ENCODE measurements at places on chromosomes 3 and 15.
A peak's percentile ranks its signal among the peaks of the same experiment; 100 is the strongest.

- DNase-seq = no peak
Observed at GRCh38 chr3:173340626-173341025, 56.9 kb upstream of the NLGN1 start.

DNA sequence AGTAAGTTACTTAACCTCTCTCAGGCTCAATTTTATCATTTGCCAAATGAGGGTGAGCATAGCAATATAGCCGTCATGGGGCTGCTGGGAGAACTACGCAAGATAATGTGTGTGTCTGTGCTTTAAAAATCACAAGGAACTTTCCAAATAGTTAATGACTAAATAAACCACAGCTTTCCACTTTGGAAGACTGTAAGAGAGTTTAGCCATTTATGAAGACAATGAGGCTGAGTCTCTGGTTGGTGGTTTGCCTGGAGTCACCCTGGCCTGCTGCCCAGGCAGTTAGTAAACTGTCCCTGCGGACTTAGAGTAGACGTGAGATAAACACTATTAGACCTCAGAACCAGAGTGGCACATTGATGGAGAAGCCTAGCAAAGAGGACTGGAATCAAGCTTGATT lies 357.7 kb downstream of the CLSTN2 start:
- DNase-seq = peak; percentile 58

- no peak for DNase-seq
Observed at GRCh38 chr3:86938416-86939105, 52.4 kb downstream of the VGLL3 start.

GRCh38 chr15:100170291-100171210 lies 171.2 kb downstream of the ADAMTS17 start:
- no peak for DNase-seq

GRCh38 chr3:38990621-38991020 lies 61.1 kb downstream of the SCN11A start:
- no peak for DNase-seq

DNA sequence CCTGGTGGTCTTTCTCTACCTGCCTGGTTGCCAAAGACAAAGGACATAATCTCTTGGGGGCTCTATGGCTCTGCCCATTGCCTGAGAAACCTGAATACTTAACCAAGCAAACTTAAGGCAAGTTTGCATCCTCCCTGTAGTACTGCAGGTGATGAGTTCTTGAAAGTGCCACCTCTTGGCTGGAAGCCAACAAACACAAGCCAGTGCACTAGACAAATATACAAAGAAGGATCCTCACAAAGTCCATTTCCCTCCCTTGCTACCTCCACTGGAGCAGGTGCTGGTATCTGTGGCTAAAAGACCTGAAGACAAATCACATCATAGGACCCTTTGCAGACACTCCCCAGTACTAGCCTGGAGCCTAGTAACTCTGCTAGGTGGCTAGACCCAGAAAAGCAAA lies 772.3 kb downstream of the SI start:
- no peak for DNase-seq

DNA sequence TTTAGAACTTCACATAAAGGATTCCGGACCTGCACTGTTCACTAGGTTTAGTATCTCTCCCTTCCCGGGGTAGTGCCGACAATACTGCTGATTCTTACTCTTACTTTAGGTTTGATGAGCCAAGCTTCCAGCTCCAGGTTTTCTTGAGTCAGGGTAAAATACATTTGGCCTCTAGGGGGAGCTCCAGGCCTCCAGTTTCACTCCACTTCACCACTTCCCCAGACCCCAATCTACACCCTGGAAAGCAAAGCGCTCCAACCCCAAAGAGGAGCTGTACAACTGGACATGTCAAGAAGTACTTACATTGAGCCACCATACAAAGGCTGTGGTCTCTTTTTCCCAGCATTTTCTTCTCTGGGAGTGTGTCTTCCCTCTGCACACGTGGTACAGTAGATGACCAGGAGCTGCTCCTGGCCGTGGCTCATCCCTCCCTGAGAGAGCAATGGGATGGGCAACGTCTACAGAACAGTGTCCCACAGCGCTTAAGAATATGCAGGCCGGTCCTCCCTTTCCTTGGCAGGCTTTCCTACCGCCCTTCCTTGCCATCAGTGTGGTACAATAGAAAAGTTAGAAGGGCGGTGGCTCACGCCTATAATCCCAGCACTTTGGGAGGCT lies 93.9 kb upstream of the CCDC80 start:
- DNase-seq = no peak

DNA sequence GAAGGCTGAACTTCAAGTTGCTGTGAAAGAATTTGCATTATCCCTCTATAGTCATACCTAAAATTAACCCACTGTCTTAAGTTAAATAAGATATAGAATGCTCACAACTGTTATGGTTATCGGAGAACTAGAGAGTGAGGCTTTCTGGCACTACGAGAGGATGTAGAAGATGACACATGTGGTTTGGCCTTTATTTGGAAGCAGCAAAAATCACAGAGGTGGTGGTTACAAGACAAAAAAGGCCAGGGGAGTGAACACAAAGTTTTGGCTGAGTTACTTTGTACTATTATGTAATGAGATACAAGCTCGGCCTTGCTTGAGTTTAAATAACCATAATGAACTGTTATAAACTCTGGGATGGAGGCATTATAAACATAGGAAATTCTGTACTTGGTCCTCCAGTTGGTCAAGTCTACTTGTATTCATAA lies 78.3 kb upstream of the ICE2 start:
- DNase-seq = no peak

- DNase-seq = no peak
Observed at GRCh38 chr15:77311618-77312398, 108.1 kb downstream of the PEAK1 start.

GRCh38 chr15:90194655-90195054 lies 6.5 kb upstream of the SEMA4B start:
- no peak for DNase-seq

GRCh38 chr3:129610276-129610675 lies 3.8 kb upstream of the PLXND1 start:
- DNase-seq = no peak

GRCh38 chr15:75185271-75186029 lies 16.2 kb upstream of the C15orf39 start:
- DNase-seq = no peak

DNA sequence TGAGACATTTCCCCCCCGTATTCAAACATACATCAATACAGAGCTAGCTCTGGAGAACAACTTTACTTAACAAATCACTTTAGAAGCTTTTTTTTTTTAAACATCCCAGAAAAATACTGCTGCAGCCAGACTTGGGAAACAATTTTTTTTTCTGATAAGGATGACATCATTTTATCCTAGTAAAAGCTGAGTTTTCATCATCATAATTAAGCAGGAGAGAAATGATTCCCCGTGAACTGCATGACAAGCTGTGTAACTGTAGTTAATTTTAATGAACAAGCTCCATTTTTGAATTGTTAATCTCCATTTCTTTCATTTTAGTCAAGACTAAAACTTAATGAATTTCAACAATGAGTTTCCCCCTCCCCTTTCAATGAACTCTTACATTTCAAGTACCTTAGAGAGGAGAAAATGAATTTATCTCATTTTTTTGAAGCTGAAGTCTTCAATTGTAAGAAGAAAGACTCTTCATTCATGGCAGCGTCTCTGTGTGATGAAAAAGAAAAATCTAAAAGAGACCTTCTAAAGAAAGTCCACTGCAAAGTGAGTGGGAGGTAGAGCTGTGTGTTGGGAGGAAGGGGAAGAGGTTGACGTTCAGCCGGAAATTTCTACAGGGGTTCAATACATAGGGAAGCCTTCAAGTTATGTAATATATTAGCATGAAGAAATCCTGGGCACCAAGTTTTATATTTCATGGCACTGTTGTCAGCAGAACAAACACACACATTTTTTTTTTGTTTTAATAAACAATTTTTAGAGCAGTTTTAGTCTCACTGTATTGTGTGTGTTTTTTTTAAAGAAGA lies 31.7 kb downstream of the HES1 start:
- DNase-seq = no peak

GRCh38 chr15:28909958-28910500 lies 24.3 kb downstream of the APBA2 start:
- DNase-seq = no peak

- no peak for DNase-seq
Observed at GRCh38 chr15:28896951-28897350, 11.2 kb downstream of the APBA2 start.

DNA sequence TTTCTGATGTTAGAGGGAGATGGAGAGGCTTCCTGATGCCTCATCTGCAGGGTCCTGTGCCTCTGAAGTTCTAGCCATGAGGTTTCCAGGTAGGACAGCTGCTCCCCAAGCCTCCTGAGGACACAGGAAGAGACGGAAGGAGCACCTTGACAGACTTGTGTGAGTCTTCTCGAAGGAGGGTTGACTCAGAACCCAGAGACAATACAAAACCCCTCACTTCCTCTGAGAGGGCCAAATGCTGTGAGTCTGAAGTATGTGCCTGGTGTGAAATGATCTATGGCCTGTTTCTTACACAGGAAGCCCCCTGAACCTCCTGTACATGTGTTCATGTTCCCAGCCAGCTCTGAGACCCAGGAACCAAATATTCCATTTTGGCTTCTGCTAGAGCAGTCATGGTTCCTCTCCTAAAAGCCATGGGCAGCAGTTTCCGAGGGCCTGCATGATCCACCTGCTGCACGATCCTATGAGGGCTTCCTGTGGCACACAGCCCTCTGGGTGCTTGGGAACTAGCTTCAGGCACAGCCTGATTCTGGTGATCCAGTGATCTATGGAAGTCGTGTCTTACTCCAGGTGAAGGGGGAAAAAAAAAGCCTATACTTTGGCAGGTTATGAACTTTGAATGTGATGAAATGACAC lies 62.2 kb downstream of the AAGAB start:
- DNase-seq = no peak

DNA sequence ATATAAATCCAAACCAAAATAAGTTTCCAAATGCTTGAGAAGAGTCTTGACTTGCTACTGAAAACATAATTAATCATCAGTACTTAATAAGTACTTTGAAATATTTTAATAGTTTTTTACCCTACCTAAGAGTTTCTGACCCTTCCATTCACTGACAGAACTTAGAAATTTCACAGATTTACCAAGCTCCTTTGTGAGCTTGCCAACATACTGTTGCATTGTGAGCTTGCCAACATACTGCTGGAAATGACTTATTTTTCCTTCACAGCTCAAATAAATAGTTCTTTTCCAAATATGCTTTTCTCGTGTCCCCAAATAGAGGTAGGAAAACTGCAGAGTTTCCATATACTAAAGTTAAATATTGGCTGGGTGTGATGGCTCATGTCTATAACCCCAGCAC lies 9.6 kb upstream of the AADAC start:
- DNase-seq = no peak

- DNase-seq = no peak
Observed at GRCh38 chr3:90062016-90062415, 954.6 kb downstream of the EPHA3 start.

GRCh38 chr15:83709241-83709640 lies 55.3 kb downstream of the ADAMTSL3 start:
- DNase-seq = no peak

DNA sequence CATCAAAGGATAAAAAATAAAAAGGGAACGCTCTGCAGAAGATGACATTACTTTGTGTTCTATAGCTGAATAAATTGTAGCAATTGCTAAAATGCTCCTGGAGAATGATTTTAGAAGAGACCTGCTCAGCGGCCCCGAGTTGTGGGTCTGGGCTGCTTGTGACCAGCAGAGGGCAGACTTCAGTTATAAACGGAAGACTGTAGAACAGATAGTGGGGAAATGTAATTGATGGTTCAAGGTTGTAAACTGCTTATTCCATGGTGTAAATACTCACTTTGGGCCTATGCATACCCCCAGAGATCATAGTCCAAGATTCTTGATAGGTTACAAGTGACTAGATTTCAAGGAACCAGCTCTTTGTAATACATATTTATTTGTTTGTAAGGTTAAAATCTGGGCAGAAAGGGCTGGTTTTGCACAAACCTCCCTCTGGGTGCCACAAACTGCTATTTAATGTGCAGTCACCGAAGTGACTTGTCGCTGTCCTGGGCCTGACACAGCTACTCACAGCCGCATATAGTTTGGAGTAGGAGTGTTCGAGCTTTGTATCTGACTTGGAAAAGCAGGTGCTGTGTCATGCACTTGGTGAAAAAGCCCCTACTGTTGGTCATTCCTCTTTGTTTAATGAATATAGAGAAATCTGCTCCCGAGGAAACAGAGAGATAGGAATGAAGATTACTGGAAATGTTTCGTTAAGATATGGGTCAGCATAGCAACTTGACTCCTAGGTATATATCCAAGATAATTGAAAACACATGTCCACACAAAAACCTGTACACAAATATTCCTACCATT lies 34.7 kb upstream of the NDUFB4 start:
- peak; percentile 66 for DNase-seq

DNA sequence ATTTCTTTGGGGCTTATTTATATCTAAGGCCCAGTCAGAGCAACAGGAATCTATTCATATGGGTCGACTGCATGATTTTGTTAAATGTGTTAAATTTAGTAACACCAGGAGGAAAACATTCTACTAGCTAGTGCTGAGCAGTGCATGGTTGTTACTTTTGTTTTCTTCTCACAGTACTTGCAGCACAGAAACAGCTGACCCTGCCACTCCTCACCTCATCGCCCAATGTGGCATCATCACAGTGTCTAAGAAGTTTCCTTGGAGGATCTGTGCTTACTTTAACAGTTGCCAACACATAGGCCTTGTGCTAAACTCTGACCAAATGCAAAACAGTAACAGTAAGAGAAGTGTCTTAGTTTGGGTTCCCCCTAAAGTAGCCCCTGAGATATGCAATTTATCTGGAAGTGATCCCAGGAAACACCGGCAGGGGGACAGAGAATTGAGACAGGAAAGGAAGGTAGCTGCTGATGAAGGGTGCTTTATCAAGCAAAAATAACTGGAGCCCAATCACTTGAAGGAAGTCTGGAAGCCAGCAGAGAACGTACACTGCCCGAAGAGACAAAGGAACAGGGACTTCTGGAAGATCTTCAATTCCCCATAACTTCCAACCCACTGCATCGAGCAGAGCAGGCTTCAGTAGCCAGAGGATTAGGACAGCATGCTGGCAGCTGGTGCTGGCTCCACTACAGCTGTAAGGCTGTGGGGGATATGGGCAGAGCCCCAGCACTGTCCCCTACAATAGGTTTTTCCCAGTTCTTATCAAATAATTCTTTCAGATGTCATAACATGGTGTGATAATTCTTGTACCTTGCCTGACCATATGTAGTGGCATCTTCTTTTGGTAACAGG lies 36.0 kb upstream of the ULK4 start:
- no peak for DNase-seq

DNA sequence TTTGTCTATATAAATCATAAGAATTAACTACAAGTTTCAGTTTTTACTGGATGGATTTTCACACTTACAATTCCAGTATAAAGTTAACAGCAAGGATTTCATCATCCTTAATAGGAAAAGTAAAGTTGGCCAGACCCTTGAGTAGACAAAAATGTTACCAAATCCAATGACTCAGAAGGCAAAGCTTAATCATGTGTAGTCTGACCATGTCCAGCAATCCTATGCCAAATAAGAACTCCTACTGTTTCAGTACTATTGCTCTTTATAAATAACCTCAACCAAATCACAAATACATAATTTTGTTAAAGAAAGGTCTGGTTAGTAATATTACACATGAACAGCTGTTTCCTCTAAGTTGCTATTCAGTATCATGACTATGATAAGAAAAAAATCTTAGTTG lies 35.0 kb downstream of the PLOD2 start:
- no peak for DNase-seq

- peak; percentile 73 for DNase-seq
Observed at GRCh38 chr15:42056934-42057798, 36.3 kb upstream of the PLA2G4E start.

- no peak for DNase-seq
Observed at GRCh38 chr3:172272698-172273097, 175.6 kb downstream of the GHSR start.

Data from left ventricle myocardium inferior (tissue), 1 donor.